AML-193 (cell line): ENCODE measurements at places on chromosomes 11 and 22.

DNA sequence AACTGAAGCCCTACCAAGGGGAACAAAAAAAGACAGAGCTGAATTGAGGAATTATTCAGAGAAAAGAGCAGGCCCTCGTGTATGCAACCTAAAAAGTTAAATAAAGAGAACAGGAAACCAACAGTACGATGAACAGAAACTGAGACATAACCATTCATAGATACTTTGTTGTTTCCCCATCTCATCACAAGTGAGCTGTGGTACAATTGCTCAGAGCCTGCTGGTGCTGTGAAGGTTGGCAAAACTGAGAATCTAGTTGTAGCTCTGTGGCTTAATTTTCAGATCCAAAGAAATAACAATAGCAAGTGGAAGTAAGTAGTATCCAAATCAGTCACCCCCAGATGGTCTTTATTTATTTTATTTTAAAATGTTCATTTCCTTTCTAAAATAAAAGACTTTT lies 37.7 kb upstream of the BLID start:
- no peak for DNase-seq

DNA sequence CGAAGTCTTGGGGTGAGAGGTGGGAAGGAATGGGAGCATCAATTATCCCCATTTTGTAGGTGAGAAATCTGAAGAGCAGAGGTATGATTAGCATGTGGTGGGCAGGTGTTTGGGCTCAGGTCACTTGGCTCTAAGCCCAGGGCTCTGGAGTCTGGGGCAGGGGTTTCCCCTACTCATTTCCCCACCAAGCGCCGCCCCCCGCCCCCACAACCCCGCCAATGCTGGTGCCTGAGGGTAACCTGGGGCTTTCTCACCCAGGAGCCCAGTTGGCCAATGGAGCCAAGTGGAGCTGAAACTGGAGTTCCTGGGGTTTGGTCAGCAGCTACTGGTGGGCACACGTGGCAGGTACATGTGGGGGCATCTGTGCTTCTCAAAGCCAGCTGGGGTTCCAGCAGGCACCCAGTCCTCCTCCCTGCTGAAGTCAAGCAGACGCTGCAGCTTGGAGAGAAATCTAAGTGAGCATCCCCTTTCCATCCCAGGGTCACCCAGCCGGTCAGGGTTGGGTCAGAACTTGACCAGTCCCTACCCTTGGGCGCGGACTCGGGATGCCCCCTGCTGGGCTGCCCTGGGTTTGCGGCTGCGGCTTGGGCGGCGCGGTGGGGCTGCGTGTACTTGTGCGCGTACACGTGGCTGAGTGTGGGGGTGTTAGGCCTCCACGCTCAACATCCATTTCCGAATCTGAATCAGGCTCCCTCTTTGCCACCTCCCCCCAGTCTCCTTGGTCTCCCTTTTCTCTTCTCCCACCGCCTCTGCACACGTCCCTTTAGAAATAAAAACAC lies 1.7 kb upstream of the CHRM1 start:
- no peak for DNase-seq

GRCh38 chr22:29208879-29209623 lies 3.4 kb downstream of the EMID1 start:
- peak; percentile 7 for DNase-seq

- no peak for DNase-seq
These were observed 684.3 kb upstream of the RAG2 start for GRCh38 chr11:37282367-37282766.

GRCh38 chr11:67656278-67656922 lies 5.9 kb upstream of the ACY3 start:
- peak; percentile 23 for DNase-seq

DNA sequence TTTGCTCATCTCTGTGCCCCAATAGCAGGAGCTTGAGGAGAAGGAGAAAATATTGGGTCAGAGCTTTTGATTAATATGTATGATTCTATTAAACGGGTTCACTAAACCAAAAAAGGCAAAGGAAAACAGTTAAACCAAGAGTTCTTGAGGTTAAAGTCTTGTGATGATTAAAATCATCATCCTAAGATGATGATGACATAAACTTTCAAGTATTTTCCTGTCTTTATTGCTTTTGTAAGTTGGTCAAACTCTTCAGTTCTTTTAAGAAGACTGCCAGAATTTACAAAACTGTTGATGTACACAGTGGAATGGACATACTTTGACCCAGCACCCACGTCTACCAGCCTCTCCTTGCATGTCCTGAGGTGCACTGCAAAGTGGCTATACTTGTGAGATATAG lies 41.0 kb downstream of the FDX1 start:
- no peak for DNase-seq

GRCh38 chr11:47987310-47987709 lies 7.0 kb downstream of the PTPRJ start:
- DNase-seq, result no peak

DNA sequence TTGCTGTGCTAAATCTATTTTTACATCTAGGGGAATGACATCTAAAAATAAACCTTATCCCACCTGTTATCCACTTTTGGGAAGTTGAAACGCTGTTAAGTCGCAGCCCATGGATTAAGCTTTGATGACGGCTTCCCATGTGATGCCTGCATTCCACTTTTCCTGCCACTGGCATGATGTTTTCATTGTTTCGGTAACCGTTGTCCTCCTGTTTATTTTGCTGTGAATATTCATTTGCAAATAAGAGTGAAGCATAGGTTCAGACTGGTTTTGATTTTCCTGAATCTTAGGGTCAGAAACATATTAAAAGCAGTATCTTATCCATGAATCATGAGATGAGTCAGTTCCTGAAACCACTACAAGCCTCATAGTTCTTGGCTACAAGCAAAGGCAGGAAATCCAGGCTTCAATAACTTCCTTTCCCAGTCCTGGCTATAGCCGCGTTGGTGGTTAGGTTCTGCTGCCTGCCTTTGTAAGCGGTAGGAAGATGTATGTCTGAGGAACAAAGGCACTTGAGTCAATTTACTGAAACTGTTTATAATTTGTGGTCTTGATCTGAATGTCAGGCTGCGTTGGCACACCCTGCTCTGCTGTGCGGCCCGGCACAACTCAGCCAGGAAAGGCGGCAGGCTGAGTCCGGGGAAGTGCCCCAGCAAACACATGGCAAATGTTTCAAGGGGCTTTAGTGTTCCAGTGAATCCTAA lies 19.4 kb downstream of the TEAD1 start:
- DNase-seq, result no peak

DNA sequence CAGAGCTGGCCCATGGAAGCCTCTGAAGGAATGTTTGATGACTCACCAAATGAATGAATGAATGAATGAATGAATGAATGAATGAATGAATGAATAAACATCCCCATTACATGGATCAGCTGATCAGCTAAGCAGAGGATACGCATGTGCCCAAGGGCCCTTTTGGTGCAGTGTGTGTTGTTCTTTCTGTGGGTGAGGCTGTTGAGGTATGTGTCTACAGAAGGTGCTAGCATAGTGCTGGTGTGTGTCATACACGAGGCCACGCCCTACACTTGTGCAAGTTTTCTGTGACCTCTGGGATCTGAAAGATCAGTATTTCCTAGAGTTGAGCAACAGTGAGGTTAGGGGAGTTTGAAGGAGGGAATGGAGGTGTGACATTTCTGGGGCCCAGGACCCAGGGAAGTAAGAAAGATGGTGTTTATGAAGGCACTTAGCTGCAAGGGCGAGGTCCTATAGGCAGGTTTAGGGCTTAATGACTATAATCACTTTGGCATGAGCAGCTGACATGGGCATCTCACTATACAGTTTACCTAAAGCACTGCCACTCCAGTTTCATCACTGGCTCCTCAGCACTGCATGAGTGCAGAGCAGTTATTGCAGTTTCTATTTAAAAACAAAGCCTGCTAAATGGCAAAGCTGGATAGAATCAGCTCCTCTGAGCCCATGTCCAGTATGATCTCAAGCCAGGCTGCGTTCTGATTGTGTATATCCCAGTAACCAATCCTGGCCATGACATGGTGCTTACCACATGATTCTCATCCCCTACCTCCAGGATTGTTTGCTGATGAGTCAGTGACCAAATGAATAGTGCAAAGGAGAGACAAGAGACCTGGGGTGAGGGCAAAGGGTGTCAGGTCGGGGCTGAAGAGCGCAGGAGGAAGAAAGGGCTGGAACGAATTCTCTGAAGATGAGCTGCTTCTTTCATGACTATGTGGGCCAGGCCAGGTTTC lies 36.4 kb upstream of the E2F8 start:
- peak; percentile 69 for DNase-seq

- peak; percentile 36 for DNase-seq
These were observed 32.3 kb downstream of the ACO2 start for GRCh38 chr22:41501209-41501608.

GRCh38 chr11:14125529-14125928 lies 163.0 kb downstream of the SPON1 start:
- no peak for DNase-seq

DNA sequence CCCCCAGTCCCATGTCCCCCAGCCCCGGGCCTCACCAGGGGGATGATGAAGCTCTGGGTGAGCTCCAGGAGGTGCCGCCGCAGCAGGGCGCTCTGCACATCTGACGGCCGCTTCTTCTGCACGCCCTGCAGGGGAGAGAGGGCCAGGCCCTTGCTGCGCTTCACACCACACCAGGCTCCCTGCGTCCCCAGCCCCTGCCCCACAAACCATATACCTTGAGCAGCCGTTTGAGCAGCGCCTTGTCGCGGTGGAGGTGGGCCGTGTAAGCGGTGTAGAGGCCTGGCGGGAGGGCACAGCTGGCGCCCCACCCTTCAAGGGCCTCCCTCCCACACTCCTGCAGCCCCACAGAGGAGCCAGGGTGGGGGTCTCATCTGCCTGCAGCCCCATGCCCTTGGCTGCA lies 6.2 kb upstream of the PLXNB2 start:
- DNase-seq, result no peak

DNA sequence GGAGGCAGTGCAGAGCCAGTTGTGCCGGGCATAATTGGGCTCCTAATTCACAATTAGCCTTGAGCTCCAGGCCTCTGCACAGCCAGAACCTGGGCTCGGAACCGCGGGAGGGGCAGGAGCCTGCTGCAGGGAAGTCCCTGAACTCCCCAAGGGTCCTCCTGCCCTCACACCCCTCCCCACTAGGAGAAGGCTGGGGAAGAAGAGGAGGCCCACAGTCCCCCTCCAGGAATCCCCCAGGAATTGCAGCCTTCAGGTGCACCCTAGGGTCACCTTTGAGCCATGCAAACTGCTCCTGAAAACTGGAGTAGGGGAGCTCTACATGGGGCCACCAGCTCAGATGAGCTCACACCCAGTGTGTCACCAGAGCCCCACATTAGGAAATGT lies 93.8 kb upstream of the LMO1 start:
- no peak for DNase-seq

- DNase-seq, result peak; percentile 20
These were observed 35.9 kb downstream of the MYO18B start for GRCh38 chr22:25777870-25778269.

DNA sequence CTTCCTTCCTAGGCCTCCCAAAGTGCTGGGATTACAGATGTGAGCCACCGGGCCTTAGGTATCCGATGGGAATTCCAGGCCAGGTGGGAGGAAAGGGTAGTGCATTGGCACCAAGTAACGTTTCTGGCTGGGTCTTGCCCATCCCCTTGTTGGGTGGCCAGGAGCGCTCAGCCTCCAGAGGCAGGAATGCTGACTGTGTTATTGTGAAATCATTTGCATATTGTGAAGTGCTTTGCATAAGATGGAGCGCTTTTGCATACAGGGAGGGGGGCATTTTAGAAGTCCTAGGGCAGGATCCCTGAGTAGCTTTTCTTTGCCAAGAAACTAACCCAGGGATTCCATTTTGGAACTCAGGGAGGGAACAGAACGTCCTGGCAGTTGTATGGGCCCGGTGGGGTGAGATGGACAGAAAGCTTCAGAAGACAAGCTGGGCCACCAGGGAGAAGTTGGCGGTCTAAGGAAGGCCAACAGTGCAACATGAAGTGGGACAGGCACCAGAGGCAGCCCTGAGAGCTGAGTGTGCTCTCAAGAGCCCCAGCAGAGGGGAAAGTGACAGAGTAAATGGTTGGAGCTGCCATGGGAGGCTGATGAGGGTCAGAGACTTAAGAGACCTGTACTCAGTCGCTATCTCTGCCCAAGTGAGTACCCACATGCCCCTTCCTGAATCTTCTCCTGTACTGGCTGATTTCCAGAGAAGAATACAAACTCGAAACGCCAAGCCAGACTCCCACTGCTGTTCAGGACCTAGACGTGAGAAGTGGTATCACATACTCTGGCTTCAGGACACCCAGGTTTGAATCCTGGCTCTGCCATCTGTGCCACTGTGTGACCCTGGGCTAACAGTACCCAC lies 1.3 kb upstream of the SLC39A13 start:
- DNase-seq, result no peak

GRCh38 chr11:3177931-3178330 lies 12.8 kb upstream of the OSBPL5 start:
- DNase-seq, result peak; percentile 1

DNA sequence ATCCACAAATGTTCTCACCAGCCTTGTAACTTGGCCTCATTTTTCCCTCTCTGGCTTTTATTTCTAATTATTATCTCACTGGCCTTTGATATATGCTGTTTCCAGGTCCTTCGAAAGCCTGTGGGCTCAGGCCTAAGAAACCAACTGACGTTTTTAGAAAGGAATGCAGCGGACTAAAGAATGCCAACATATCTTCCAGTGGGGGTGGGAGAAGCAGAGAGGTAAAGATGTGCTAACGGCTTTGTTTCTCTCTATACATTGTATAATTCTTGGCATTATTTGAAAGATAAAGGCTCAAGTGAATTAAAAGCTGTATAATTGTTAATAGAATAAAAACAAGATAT lies 28.2 kb downstream of the OR6Q1 start:
- no peak for DNase-seq

DNA sequence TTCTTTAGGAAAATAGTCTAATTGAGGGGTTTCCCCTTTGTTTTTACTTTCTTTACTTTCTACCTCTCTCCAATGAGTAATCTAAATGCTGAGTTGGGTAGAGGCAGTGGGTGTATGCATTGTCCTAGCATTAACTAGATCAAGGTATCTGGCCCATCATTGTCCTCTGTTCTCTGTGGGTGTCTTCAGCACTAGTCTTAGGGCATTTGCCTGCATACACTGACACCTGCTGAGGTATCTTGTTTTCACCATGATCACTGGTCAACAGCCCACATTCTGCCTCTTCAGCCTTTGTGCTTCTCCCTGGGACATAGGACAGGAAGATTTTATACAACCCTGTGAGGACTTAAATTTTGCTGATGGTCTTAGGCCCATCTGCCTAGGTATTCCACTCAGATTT lies 371.1 kb downstream of the RAB38 start:
- no peak for DNase-seq

GRCh38 chr11:71221201-71221600 lies 31.2 kb downstream of the SHANK2 start:
- no peak for DNase-seq

DNA sequence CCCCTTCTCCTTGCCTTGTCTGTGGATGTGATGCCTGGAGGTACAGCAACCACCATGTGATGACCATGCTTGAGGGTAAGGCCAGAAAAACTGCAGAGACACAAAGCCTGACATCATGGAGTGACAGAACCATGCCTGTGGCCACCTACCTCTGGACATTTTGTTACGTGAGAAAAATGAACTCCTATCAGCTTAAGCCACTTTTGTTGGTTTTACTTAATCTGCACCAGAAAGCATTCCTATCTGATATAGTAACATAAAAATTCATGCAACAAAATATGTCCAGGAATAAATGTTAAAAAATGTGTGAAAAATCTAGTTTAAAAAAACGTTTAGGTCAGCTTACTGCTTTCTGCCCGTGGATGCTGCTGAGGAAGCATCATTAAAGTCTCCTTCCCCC lies 42.6 kb upstream of the P4HA3 start:
- no peak for DNase-seq
